Esophagus muscularis mucosa (tissue), 4 donors: ENCODE measurements at places on chromosomes 4 and X.

- no peak for DNase-seq
Measured at GRCh38 chr4:38281371-38282071, 321.3 kb downstream of the PTTG2 start.

GRCh38 chrX:38578167-38578566 is 16.8 kb downstream of the TSPAN7 start:
- no peak for DNase-seq

GRCh38 chr4:55173580-55173979 is 48.2 kb upstream of the KDR start:
- DNase-seq = no peak

DNA sequence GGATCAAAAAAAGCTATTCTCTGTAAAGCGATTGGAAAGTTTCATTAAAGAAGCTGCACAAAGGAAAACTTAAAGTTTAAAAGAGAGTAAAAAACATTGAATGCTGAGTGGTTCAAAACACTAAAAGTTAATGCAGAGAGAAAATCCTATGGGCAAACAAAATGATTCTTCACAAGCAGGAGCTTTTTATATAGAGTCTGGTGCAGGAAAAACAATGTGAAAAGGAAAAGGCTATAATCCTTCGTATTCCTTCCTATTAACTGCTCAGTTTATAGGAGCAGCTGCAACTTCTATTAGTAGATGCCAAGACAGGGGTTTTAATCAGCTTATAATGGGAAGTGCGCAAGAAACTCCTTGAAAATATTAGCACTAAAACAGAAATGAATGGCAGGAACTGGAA is 100.7 kb downstream of the PDGFC start:
- DNase-seq = no peak

DNA sequence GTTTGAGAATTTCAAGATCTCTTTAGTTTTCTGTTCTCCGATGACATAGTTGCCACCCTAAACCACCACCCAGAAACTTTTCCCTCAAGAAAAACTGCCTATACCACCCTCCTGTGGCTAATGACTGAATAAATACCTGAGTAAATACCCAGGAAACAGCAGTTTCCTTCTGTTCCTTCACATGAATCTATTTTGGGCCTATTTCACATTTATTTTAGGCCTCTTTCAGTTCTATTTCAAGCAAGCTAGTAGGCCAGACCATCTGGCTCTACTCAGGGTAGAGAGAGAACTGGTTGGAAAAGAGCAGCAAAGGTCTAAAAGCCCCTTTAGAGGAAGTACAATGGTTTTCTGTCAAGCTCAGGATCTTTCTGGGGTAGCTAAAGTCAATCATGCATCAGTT is 23.4 kb downstream of the ARHGEF9 start:
- DNase-seq = no peak

- no peak for DNase-seq
Measured at GRCh38 chrX:134362560-134363089, 97.3 kb upstream of the HPRT1 start.

DNA sequence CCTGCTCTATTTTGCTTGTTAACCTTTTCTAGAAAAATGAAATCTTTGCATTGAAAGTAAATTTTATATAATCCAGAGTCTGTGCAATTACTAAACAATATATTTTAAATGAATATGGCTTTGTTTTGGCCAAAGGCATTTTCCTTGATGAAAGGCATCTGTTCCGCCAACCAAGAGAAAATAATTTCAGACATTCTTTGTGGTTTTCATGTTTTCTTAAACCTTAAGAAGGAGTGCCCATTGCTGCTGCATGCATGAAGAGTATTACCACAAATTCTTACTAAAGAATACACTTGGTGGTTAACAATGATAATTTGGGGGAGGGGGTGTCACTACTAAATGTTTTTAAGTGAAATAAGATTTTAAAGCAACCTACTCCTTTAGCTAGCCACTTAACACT is 2.7 kb upstream of the PDGFC start:
- no peak for DNase-seq

DNA sequence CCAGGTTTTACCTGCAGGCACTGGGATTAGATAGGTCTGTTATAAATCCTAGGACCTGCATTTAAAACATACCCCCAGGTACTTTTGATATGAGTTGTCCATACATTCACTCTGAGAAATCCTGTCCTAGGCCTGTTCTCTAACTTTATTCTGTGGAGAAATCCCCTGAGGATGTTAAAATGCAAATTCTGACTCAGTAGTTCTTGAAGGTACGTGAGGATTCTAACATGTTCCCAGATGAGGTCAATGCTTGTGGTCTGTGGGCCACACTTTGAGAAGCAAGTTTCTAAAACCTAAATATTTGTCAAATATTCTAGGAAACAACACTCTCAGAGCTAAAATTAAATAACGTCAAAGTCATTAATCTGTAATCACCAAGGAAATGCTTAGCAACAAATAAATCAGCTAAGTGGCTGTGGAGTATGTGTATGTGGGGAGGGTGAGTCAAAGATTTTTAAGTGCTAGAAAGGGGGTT is 101.3 kb upstream of the MAGEB16 start:
- DNase-seq = no peak

- no peak for DNase-seq
Measured at GRCh38 chr4:108533876-108534275, 86.5 kb upstream of the RPL34 start.

DNA sequence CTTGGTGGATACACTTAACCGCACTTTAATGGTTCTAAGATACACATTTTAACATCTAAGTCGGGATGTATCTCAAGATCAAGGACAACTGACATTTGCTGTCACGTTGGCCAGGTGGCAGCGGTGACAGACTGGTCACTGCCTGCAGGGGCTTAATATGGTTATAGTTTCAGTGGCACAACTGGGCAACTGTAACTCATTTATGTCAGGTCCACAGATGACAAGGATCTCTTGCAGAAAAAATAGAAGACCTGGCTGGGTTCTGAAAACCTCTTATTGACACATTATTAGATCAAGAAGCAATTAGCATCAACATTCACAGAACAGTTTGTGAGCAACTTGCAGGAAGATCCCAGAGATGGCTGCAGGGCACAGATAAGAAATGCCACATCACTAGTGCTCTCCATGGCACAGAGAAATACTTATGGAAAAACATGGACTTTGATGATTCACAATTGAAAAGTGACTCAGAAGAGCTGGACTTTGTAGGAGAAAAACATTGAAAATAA is 99.6 kb upstream of the SORBS2 start:
- DNase-seq = peak; percentile 72

- no peak for DNase-seq
Measured at GRCh38 chr4:20255823-20256222, 4.1 kb downstream of the SLIT2 start.

DNA sequence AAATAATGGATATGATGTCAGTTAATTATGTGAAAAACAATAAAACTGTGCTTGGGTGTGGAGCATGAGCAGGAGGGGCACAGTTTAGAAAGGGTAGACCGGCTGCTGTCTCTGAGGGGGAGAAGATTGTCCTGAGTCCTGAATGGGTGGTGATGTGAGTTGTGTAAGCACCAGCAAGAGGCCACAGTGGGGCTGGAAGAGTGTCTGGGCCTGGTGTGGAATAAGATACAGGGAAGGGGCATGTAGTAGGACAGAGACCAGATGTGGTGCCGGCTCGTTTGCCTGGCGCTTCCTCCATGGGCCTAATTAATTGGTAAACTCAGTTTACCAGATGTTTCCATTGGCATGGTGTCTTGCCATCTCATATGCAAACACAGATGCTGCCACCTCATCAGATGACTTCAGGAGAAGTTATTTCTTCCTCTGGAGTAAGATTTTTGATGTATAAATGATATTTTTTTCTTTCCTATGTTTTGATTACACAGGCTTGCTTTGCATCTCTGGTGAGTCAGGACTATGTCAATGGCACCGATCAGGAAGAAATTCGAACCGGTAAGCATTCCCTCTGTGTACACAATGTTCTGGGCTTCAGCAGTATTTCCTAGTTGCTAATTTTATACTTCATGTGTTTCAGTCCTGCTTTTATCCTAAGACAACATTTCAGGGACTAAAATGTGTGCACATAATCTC is 5.1 kb downstream of the MED28 start:
- no peak for DNase-seq

GRCh38 chr4:110515676-110516075 is 39.7 kb downstream of the ENPEP start:
- no peak for DNase-seq

DNA sequence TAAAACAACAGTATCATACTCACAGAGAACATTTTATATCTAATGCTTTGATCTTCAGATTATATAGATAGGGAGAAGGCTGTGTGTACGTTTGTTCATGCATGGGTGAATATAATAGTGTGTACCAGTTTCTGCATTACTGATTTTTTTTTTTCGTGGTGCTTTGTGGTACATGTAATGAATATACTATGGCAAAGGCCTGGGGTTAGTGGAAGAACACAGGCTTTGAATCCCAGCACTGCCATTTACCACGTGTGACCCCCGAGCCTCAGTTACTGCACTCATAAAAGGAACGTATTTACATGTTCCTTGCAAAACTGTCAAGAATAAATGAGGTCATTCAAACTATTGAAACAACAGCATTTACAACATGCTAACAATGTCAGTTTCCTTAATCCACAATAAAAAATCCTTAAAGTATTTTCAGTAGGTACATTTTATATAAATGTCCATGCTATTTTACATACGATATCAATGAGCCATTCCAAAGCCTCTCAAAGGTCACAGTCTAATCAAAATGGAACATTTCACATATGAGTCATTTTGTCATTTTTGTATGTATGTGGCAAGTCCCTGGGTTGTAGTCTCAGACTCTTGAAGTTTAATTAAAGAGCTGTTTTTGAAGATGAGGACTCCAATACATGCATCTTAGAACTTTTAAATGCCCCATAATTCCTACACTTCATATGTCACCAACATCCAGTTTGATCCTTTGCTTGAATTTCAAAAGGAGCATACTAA is 242.8 kb downstream of the PPP3CA start:
- no peak for DNase-seq

DNA sequence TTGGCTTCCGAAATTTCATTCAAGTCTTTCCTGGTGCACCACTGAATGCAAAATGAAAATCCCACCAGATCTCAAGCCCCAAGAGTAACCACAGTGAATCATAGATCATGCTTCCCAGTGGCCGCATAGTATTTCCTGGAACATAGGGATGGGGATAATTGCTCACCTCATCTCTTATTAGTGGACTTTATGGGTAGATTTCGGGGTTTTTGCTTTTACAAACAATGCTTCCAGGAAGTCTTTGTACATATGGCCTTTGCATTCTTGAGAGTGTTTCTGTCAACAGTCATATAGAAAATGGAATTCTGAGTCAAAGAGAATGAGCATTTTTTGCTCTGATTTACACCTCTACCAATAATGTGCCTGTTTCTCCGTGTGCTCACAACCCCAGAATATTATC is 53.4 kb downstream of the PPEF2 start:
- DNase-seq = no peak

GRCh38 chr4:187664011-187664410 is 331.6 kb upstream of the ZFP42 start:
- DNase-seq = no peak

GRCh38 chrX:9352694-9353411 is 112.0 kb upstream of the TBL1X start:
- no peak for DNase-seq

DNA sequence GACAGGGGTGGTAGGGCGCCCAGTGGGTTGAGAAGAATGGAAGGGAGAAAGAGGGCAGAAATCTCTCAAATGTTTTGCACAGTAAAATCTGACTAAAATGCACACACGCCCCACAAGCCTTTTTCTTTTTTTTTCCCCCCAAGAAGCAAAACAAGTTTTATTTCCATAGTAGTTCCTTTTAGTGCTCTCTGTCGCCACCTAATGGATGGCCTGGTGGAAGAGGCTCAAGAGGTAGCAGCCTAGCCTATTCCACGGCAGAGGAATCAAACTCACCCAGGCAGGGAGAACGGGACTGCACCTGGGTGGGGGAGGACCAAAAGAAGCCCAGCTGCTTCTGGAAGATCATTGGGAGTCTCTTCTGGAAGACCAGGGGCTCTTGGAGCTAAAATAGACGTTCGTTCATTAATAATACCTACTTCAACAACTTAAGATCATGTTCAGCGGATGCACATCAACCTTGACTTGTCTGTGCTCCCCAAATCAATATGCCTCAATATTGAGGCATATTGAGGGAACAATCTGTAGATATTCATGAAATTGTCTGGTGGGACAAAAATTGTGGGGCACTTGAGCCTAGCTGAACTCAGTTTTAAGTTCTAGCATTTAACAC is 31.6 kb upstream of the IRAK1 start:
- no peak for DNase-seq
